CD8-positive, alpha-beta memory T cell (primary cell): ENCODE measurements at places on chromosomes 3 and 15. TPM values are rescaled to one million over a fixed set of nuclear protein-coding genes. Genes with fewer than 3 reads are reported as not detected.

The LRRC3B gene
- total RNA-seq: not detected

The HYAL1 gene
- 0.13 TPM for total RNA-seq

The SLC28A1 gene
- not detected for total RNA-seq

The CTXN2 gene
- not detected for total RNA-seq

The GPR27 gene
- 2.3 TPM for total RNA-seq
